CD4-positive, CD25-positive, alpha-beta regulatory T cell (primary cell): ENCODE measurements at places on chromosomes 5 and 9. TPM values are rescaled to one million over a fixed set of nuclear protein-coding genes. Genes with fewer than 3 reads are reported as not detected.

The MAPKAP1 gene
- 53.2 TPM for polyA plus RNA-seq

GRCh38 chr5:156411185-156411613, 84.2 kb downstream of the SGCD start:
- no peak overlapping the region for H3K27ac ChIP-seq
- H3K27me3 ChIP-seq, result peaks cover 2% of the 10 kb centered on the region
- no peaks in the 10 kb centered on the region for H3K4me1 ChIP-seq
- DNase-seq, result no peak

The NOXA1 gene
- polyA plus RNA-seq, result 1.9 TPM

- H3K27me3 ChIP-seq, result no peaks in the 10 kb centered on the region
- no peaks in the 10 kb centered on the region for H3K36me3 ChIP-seq
- H3K4me3 ChIP-seq, result no peak overlapping the region
- no peak overlapping the region for H3K27ac ChIP-seq
These were observed 70.5 kb downstream of the FOCAD start for GRCh38 chr9:20754556-20754955.

DNA sequence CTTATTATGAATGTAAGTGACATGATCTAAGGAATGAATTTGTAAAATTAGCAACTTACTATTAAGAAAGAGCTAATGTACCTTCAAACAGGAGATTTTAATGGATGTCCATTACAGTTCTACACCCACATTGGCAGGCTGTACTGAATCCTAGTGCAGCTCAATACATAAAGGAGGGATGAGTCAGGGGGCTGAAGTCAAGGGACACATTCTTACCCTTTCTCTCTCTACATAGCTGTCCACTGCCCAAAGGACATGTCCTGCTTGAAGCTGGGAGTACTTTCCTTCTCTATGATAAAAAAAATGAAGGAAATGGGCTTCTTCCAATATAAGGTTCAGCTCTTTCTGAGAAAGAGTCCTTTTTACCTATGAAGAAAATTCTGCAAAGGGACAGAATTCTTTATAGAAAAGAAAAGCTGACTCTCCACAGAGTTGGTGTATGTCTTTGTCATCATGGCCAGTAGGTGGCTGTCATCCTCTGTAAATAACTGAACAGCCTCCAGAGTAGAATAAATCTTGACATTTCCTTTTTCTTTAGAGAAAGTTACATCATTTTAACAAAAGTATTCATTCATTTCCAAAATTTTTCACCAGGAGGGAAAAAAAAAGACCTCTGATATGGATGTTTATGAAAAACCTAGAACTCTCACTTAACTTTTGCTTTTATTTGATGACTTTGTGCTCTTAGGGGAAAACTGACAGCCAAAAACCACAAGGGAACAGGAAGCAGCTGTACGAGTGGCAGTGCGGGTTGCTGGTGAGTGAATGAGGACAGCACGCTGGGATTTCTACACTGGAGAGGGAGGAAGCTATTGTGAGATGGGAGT, 13.1 kb upstream of the IFNA14 start:
- no peak overlapping the region for H3K27ac ChIP-seq
- no peaks in the 10 kb centered on the region for H3K36me3 ChIP-seq
- H3K4me3 ChIP-seq, result no peak overlapping the region

DNA sequence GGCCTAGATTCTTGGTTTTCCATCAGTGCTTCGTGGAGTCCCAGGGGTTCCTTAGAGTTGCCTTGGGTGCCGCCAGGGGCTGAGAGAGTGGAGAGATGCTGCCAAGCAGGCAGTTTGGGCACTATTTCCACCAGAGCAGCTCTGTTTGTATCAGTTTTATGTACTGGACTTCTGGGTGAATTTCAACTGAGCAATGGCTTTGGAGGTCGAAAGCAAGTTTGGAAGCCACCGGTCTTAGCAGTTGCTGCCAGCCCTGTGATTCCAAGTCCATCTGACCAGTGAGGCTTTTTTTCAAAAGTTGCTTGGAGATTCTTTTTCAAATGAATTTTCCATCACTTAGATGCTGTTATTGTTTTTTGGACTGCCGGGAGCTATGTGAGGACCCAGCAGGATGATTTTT, 68.5 kb downstream of the ANGPTL2 start:
- peaks cover 2% of the 10 kb centered on the region for H3K4me1 ChIP-seq
- no peaks in the 10 kb centered on the region for H3K27me3 ChIP-seq
- H3K27ac ChIP-seq, result no peak overlapping the region
- DNase-seq, result no peak
- no peak overlapping the region for H3K4me3 ChIP-seq

The DBN1 gene
- polyA plus RNA-seq, result not detected

The ZNF879 gene
- 1.7 TPM for polyA plus RNA-seq

GRCh38 chr9:77980622-77981021, 51.0 kb downstream of the GNAQ start:
- H3K4me3 ChIP-seq, result peak overlapping the region; percentile 45
- no peaks in the 10 kb centered on the region for H3K27me3 ChIP-seq
- peaks cover 46% of the 10 kb centered on the region for H3K4me1 ChIP-seq
- no peak for DNase-seq
- no peak overlapping the region for H3K27ac ChIP-seq
- no peaks in the 10 kb centered on the region for H3K36me3 ChIP-seq

DNA sequence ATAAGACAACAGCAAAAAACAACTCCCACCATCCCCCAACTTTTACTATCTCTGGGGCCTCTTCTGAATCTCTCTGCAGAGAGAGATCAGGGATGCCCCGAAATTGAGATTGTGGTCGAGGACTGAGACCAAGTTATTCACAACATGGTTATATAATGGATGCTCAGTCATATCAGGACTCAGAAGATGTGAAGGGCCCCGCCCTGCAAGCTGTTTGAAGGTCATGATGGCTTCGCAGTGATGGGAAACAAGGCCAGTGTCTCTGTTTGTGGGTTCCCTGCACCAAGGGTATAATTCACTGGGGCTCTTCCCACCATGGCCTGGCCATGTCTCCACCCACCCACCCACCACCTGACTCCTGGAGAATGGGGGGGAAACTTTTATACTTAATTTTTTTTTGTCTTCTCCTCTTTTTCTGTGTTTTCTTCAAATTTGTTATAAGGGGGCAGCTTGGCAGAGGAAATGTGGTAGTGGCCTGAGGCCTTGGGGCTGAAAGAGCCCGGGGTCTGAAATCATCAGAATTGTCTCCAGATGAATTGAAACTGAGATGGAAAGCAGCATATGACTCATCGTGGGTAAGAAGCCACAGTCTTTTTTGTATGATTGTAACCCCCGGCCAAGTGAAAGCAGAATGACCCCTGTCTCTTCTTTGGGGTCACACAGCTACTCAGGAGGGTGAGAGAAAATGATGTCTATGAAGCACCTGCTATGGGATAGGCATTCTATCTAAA, 15.0 kb upstream of the TEX48 start:
- H3K27ac ChIP-seq, result no peak overlapping the region
- H3K27me3 ChIP-seq, result peaks cover 13% of the 10 kb centered on the region
- no peak overlapping the region for H3K4me3 ChIP-seq
- H3K36me3 ChIP-seq, result no peaks in the 10 kb centered on the region
- DNase-seq, result no peak

The GNA14 gene
- polyA plus RNA-seq, result not detected

DNA sequence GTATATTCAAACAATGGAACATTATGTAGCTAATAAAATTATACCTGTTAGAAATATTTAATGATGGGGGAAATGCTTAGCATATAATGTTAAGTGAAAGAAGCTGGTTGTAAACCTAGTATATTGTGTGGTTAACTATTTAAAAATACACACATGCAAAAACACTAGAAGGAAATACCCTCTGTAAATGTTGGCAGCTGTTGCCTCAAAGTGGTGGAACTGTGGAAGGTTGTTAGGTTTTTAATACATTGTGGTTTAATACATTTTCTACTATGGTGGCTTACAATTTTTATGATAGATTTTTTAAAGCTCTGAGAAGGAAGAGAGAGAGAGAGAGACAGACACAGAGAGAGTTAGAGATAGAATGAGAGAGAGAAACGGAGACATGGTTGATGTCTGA, 74.9 kb downstream of the COL15A1 start:
- no peaks in the 10 kb centered on the region for H3K36me3 ChIP-seq
- no peak overlapping the region for H3K27ac ChIP-seq
- H3K27me3 ChIP-seq, result no peaks in the 10 kb centered on the region
- no peak for DNase-seq
- H3K4me1 ChIP-seq, result peaks cover 6% of the 10 kb centered on the region
- no peak overlapping the region for H3K4me3 ChIP-seq
